ENCODE measurements at places on chromosomes 1 and 21. TPM values are rescaled to one million over a fixed set of nuclear protein-coding genes. Genes with fewer than 3 reads are reported as not detected.

F11R gene
- 65.4 TPM for total RNA-seq

MTARC1 gene
- 77.4 TPM for total RNA-seq

C1QB gene
- total RNA-seq, result 79.0 TPM

CA6 gene
- total RNA-seq, result not detected

SELL gene
- total RNA-seq, result 1.9 TPM

CFHR3 gene
- 279 TPM for total RNA-seq

TEDDM1 gene
- not detected for total RNA-seq

YIPF1 gene
- total RNA-seq, result 18.3 TPM

GRCh38 chr1:15515022-15515663, 8.9 kb downstream of the CASP9 start:
- DNase-seq, result no peak

DNA sequence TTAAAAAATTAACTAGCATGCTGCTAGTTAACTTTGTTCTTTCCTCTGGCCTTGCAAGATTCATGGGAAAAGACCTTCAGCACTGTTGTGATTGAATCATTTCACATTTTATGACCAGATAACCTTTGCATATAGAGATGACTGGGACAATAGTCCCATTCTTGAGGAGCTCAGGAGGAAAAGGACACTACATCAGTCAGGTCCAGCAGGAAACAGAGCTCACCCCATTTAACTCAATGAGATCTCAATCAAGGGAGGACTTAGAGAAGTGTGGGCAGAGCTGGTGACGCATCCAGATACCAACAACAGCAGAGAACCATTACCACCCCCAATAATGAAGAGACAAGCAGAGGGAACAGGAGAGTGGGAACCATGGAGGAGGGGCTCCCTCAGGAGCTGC, 109.4 kb upstream of the GUCA2B start:
- no peak for DNase-seq

DNA sequence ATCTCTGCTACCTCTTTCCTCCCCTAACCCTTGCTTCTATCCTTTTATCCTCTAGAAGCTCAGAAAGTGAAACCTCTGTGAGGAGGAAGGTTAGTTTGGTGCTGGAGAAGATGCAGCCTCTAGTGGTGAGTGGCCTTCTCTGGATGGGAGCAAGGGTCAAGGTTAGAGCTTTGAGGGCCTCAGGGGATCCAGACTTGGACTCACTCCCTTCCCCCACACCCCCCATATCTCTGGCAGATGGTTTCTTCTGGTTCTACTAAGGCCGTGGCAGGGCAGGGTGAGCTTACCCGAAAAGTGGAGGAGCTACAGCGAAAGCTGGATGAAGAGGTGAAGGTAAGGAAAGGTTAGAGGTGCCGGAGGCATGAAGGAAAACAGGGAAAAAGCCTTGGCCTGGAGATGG, 9.2 kb downstream of the CGN start:
- DNase-seq, result no peak

- DNase-seq, result no peak
Observed at GRCh38 chr1:172885971-172886370, 164.8 kb downstream of the TNFSF18 start.

DNA sequence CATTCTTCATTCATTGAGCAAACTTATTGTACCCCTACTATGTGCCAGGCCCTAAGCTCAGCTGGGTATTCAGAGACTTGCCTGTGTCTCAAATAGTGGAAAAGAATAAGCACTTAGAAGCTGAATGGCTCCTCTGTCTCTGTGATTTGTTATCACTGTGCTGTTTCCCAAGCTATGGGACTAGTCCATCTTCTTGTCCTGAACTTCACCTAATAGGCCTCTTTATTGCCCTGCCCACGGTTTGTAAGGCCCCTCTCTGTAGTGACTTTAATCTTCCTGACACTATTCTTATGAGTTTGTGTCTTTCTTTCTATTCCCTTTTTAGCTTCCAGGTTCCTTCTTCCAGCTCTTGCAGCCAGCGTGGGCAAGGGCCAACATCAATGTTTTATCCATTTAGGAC, 85.4 kb upstream of the LPGAT1 start:
- DNase-seq, result no peak

GRCh38 chr1:173506437-173506836, 29.3 kb downstream of the PRDX6 start:
- peak; percentile 88 for DNase-seq

DNA sequence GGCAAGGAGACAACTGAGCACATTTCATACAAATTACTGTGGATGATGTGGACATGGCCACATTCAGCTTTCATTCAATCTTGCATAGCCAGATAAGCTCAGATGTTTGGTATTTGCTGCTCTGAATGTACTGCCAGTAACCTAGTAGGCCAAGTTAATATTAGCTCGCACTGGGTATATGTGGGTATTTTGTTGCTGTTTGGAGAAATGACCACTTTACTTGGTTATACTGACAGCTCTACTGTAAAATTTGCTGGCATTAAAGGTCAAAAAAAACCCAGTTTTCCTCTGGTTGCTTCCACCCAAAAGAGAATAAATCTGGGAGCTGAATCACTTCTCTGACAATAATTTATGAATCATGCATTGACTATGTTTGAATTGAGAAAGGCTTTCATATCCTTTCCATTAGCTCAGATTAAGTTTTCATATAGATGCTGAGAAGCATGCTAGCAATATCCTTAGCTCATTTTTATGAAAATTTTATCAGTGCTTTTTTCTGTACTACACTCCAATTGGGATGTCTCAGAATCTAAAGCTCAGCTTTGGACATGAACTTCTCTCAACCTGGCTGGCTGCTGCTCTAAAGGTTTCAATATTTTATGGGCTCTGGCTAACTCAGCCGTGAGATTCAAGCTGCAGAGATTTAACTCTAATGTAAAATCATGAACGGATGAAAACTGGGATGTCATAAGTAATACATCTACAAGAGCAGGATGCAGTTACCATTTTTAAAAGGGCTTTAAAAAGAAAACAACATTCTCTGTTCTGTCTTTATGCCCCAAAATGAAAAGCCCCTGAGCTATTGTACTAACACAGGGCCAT, 330.0 kb downstream of the BARHL2 start:
- no peak for DNase-seq

- no peak for DNase-seq
Observed at GRCh38 chr1:106836708-106837107, 219.8 kb upstream of the PRMT6 start.

- DNase-seq, result no peak
Observed at GRCh38 chr1:6985549-6986276, 200.5 kb downstream of the CAMTA1 start.

- DNase-seq, result no peak
Observed at GRCh38 chr1:112395256-112395820, 676 bp upstream of the CTTNBP2NL start.

DNA sequence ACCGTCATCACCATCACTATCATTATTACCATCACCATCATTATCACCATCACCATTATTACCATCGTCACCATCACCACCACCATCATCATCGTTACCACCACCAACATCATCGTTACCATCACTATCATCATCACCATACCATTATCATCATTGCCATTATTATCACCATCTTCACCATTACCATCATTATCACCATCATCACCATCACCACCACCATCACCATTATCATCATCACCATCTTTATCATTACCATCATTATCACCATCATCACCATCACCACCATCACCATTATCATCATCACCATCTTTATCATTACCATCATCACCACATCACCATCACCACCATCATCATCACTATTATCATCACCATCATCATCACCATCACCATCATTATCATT, 112.9 kb downstream of the AJAP1 start:
- DNase-seq, result no peak

- no peak for DNase-seq
Observed at GRCh38 chr1:99467645-99468044, 178.3 kb upstream of the PALMD start.

DNA sequence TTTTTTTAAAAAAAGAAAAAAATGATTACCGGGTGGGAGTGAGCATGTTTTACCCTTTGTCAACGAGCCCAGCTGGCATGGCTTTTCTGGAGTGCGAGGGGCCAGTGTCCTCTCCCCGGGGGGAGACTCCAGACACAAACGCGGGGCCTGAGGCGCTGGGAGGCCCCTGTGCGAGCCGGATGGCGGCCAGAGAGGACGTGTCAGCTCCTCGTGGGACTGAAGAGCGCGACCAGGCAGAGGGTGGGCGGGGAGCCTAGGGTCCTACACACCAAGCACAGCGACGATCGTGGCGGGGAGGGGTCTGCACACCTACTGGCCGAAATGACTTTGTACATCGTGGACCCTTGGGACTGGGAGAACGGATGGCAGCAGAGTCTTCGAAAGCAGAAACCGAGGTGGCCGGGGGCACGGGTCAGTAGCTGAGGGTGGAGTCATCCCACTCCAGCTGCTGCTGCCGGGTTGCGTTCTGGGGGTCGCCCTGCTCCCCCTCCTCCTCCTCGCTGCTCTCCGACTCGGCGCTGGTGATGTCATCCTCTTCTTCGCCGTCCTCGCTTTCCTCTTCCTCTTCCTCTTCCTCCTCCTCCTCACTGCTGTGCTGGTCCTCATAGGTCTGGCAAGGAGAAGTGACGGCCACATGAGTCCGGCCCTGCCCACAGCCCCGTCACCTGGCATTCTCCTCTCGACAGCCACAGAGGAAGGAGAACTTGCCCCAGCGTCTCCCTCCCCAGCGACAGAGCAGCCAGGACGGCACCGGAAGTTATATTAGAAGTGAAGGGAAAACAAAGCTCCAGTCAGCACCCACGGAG, 78.8 kb downstream of the PIK3CD start:
- DNase-seq, result no peak

DNA sequence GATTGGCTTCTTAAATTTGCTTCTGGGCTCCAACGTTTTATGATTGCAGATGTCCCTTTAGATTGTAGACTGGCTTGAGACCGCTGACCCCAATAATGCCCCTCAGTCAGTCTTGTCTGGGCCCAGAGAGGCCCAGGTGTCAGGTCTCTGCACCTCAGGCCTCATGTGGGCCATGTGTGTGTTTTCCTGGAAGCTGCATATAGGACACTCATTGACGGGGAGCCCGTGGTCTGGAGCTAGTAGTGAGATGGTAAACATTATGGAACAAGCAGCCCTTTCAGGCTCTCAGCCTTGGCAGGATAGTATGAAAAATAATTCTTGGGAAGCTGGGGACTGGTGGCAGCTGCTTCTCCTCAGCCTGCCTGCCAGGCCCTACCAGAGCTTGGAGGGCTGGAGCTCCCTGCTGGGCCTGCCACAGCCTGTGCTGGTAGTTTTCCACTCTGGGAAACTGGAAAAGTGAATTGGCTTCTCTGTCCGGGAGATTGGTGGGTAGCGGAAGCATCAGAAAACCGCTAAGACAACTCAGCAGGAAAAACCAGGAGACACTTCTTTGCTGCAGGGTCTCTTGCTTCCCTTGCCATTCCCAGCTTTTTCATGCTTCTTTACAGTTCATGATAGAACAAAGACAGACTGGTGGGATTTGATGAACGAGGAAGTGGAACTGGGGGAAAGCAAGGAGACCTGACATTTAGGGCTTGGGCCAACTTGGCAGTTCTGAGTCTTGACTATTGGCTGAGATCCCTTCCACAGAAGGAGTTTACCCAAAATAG, 57.8 kb upstream of the HSD17B7 start:
- DNase-seq, result no peak

- no peak for DNase-seq
Observed at GRCh38 chr21:43772425-43772821, 3.7 kb downstream of the CSTB start.

GRCh38 chr1:1630965-1631781, 800 bp upstream of the MMP23B start:
- DNase-seq, result peak; percentile 67

- DNase-seq, result peak; percentile 66
Observed at GRCh38 chr21:46229133-46229922, 754 bp upstream of the LSS start.

DNA sequence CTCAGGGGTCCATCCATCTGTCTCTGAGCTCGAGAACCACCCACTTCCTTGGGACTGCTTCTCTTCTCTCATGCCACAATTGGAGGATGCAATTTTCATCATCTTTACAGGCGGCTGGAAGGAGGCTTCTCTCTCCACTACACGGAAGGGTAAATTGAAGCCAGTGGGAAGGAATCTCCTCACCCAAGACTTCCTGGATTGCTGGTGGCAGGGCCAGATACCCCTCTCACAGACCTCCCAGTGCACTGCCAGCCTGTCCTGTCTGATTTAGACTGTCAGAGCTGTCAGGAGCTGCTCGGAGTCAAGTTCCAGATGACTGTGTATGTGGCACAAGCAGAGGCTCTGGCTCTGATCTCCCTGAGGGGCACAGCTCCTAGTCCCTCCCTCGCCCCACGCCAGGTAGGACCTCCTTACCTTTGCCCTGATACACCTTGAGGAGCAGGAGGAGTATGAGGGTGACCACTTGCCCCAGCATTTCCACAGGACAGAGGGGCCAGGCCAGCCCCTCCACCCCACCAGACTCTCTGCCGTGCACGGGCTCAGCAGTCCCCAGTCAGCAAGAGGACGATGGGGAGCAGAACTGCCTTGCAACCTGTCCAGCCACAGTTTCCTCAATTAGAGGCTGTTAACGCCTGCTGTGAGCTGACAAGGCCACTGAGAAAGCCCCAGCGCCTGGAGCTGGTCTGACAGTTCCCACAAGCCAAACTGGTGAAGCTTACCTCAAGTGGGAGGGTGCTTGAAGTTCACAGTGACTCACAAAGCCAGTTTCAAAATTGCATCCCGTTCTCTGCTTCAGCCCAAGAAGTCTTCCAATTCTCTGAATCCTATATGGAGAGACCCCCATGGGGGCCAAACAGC, at the start of gene CD244:
TSS of gene CD244 (minus strand) at position 685 of the 858 bp plus-strand sequence. CDS start at position 475, 210 bp downstream.
- DNase-seq, result no peak

GRCh38 chr1:10939654-10940450, 72.6 kb upstream of the TARDBP start:
- no peak for DNase-seq

GRCh38 chr21:42042651-42043050, 28.5 kb upstream of the UMODL1 start:
- DNase-seq, result no peak

- DNase-seq, result no peak
Observed at GRCh38 chr1:180674603-180675530, 43.0 kb downstream of the XPR1 start.

DNA sequence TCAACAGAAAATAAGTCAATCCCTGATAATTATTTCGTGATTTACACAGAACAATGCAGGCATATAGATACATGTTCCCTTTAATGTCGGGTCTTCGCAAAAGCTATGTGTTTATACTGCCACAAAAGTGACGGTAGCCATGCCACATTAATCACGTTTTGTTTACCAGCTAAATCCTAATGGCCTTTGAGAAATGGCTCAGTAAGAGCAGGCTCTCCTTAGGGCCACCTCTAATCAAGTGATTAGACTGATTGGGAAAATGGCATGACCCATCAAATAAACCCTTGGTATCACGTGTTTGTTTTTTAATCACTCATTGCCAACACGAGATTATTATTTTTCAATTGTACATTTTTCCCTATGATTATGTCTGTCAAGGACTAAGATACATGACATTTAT, 102.0 kb upstream of the USP25 start:
- no peak for DNase-seq

DNA sequence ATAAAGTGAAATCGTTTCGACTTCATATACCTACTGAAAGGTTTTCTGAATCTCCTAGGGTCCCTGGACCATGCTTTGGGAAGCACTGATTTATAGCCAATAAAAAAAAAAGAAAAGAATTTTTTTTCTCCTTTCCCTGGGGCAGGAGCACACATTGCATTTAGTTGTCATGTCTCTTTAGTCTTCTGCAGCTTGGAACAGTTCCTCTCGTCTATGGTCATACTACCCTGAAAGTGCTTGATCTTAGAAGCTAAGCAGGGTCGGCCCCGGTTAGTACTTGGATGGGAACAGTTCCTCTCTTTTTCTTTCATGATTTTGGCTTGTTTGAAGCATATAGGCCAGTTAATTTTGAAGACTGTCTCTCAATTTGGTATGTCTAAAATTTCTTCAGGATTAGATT, 3.7 kb upstream of the SERPINC1 start:
- no peak for DNase-seq
